ENCODE measurements at places on chromosomes 4 and X.

DNA sequence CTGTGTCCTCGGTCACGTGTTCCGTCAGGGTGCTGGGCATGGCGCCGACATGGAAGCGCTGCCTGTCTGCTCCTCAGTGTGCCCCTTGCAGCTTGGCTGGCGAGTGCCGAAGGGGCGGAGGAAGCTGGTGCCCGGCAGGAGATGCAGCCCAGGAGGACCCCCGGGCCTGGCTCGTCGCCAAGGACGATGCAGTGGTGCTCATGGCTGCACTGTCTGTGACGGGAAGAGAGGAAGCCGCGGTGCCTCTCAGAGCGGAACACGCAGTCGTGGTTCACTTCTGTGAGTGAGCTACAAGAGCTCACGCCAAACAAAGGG is 38.1 kb downstream of the FGFRL1 start:
- no peak for DNase-seq

GRCh38 chr4:73206236-73206635 is 52.4 kb downstream of the ANKRD17 start:
- no peak for DNase-seq

DNA sequence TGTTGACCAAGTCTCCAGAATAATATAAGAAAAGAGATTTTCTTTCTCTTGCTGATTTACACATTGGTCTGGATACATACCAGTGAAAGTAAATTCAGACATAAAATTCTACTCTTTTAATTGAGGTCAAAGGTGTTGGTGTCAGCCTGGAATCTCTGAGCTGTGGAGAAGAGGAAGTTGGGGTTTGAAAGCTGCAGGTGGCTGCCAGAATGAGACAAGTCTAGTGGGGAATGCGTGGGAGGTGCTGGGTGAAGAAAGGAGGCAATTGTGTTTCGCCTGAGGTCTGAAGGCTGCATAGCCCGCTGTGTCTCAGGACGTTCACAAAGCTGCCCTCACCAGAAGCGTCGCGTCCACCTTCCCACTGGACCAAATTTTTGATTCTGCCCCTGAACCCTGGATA is 31.2 kb downstream of the PHEX start:
- DNase-seq = no peak

DNA sequence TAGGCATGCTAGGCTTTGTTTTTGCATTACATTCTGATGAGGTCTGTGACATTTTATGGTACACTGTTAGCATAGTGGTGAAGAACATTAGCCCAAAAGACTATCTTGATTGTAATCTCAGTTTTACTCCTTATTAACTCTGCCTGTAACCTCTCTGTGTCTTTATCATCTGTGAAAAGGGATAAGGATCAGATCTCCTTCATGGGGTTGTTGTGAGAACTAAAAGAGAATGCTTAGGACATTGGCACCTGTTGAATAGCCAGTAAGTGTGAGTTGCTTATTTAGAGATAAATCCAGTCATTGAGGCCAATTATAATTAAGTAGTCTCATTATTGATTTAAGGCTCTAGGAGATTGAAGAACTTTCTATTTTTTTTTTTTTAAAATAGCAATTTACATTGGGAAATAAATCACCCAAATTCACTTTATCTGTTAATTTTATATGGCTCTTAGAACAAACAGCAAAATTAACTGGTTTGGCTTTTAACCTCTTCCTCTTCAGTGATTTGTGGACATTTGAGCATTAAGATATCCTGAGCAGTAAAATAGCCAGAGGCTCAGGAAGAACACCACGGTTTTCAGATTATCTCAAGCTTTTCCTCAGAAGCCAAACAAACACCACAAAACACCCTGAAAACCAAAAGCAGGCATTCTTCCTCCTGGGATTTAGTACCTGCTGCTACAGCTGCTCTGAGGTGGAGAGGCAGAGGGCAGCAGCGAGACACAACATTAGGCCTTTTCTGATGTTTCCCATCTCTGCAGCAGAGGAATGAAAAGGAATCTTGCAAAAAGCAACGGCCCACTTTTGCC is 192.9 kb downstream of the ARHGAP10 start:
- DNase-seq = peak; percentile 32

Measured in lung microvascular endothelial cell (primary cell).